ENCODE measurements at places on chromosomes 11 and 22. TPM values are rescaled to one million over a fixed set of nuclear protein-coding genes. Genes with fewer than 3 reads are reported as not detected.

DNA sequence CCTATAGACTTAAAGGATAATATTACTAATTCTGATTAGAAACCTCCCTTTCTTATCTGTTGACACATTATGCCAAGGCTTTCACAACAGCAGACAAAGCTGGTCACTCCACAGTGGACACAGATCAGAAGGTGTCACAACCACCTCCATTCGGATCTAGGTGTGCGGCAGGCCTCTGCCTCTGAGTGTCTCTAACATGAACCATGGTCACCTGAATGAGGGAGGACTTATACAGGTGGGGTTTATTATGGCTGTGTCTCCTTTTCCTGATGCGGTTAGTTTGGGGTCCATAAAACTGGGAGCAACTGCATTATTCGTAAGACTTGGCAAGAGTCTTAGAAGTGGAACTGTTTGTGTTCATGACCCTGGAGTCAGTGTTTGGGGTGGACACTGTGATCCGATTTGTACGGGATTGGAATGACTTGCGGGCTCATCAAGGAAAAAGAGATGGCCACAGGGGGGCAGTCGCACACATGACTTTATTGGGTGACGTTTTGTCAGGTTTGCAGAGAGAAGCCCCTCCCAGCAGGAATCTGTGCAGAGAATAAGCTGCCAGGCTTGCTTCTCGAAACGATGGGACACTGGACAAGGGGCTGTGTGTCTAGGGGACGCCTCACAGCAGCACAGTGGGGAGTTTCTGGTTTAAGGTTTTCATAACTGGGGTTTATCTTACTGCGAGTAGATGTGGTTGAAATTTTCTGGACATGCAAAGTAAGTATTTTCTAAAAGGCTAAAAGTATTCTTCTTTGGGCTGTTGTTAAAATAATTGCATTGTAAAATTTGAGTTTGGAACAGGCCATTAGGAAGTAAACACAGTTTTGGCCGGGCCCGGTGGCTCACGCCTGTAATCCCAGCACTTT, 90.6 kb downstream of the GAB4 start:
- DNase-seq = peak; percentile 57

GRK3 gene
- 10.2 TPM for total RNA-seq

KIRREL3 gene
- 0.28 TPM for total RNA-seq

- no peak for DNase-seq
These were observed 11.5 kb downstream of the CBX6 start for GRCh38 chr22:38860283-38861169.

RAG2 gene
- total RNA-seq = not detected

ACAD8 gene
- 46.1 TPM for total RNA-seq

DNA sequence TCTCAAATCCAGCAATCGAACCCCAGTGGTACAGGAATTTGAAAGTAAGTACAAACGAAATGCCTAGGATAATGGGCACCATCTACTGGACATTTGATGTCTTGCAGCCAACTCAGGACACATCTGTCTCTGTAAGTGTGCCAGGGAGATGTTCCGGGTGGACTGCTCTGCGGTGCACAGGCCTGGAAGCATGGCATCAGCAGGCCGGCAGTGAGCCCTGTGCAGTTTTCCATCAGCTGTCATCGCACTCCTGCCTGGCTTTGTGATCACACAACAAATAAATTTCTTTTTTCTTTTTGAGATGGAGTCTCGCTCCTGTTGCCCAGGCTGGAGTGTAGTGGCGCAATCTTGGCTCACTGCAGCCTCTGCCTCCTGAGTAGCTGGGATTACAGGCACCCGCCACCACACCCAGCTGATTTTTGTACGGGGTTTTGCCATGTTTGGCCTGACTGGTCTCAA, 71.0 kb downstream of the JAM3 start:
- DNase-seq = peak; percentile 70

RANGAP1 gene
- total RNA-seq = 127 TPM

SCGB1D2 gene
- total RNA-seq = 40.5 TPM

GRCh38 chr11:117059611-117060148, 38.5 kb downstream of the SIK3 start:
- no peak for DNase-seq

- peak; percentile 43 for DNase-seq
These were observed 6.3 kb downstream of the AKIP1 start for GRCh38 chr11:8917157-8917825.

GRCh38 chr22:24413736-24414385, 13.5 kb upstream of the ADORA2A start:
- DNase-seq = no peak

NCF4 gene
- 0.91 TPM for total RNA-seq

MMP10 gene
- total RNA-seq = 3.6 TPM

FAM111A gene
- total RNA-seq = 49.5 TPM

CCDC81 gene
- total RNA-seq = 0.17 TPM

GRCh38 chr11:105282658-105283057, 143.1 kb upstream of the CARD18 start:
- DNase-seq = no peak

PLEKHA7 gene
- total RNA-seq = 14.6 TPM

- no peak for DNase-seq
These were observed 359.5 kb upstream of the C11orf87 start for GRCh38 chr11:109062445-109062844.

- no peak for DNase-seq
These were observed 23.1 kb upstream of the TP53I11 start for GRCh38 chr11:44973632-44974401.

GRCh38 chr22:37442135-37442534, 14.9 kb upstream of the ELFN2 start:
- DNase-seq = no peak

- peak; percentile 59 for DNase-seq
These were observed 28.0 kb downstream of the MOB2 start for GRCh38 chr11:1458340-1459218.

GRCh38 chr11:132523929-132524328, 1008.4 kb downstream of the OPCML start:
- no peak for DNase-seq

GRCh38 chr11:131109257-131109656, 193.0 kb upstream of the SNX19 start:
- no peak for DNase-seq

KDM4E gene
- not detected for total RNA-seq

GRCh38 chr11:77819921-77820564, 479 bp downstream of the RSF1 start:
- peak; percentile 26 for DNase-seq

ANKK1 gene
- 0.97 TPM for total RNA-seq

GRCh38 chr11:44306052-44306917, 3.7 kb downstream of the ALX4 start:
- DNase-seq = no peak

GRCh38 chr11:8196749-8197148, 27.9 kb upstream of the RIC3 start:
- DNase-seq = no peak

Data from prostate gland (tissue), 2 donors.